ENCODE measurements at places on chromosomes 12 and 14. TPM values are rescaled to one million over a fixed set of nuclear protein-coding genes. Genes with fewer than 3 reads are reported as not detected.

Gene CACNB3
- 39.3 TPM for polyA plus RNA-seq

Gene ANG
- 20.8 TPM for polyA plus RNA-seq

Gene OR4N5
- not detected for polyA plus RNA-seq

Gene AMN
- 0.20 TPM for polyA plus RNA-seq

Gene NPFF
- polyA plus RNA-seq: 5.1 TPM

Gene KCNMB4
- 1.0 TPM for polyA plus RNA-seq

Gene TMPRSS12
- polyA plus RNA-seq: not detected

Gene NOVA1
- polyA plus RNA-seq: 1.5 TPM

Gene CPNE6
- 0.25 TPM for polyA plus RNA-seq

Gene MUCL1
- not detected for polyA plus RNA-seq

Gene SSPN
- polyA plus RNA-seq: 24.5 TPM

DNA sequence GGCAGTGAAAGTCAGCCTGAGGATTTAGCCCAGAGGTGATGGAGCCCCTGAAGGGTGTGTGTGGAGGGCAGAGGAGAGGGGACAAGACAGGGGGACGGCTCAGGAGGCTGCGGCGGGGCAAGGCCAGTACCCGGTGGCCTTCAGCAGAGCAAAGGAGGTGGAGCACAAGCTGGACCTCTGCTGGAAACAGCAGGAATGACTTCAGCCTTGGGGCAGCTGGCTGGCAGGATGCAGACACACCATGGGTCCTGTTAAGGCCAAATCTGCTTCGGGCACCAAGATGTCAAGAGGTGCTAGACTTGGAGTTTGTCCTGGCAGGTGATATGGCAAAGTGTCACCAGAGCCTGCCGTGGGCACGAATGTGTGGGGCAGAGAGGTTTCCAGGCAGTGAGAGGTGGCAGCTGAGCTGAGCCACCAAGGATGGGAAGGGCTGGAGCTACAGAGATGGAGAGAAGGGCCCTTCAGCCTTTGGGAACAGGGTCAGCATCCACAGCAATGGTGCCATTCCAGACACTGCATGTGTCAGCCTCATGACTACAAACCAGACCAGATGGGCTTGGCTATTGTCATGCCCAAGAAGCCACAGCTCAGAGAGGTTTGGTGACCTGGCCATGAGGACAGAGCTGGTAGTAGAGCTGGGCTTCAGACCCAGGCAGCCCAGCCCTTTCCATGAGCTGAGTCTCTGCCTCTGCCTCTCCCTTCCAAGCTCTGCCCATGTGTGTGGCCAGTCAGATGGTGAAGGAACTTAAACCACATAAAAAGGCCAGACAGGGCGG is 91.9 kb downstream of the LGMN start:
- no peak for DNase-seq

GRCh38 chr14:43475757-43476156 is 1031.3 kb downstream of the FSCB start:
- DNase-seq: no peak

GRCh38 chr12:121537814-121538698 is 42.8 kb downstream of the KDM2B start:
- DNase-seq: no peak

DNA sequence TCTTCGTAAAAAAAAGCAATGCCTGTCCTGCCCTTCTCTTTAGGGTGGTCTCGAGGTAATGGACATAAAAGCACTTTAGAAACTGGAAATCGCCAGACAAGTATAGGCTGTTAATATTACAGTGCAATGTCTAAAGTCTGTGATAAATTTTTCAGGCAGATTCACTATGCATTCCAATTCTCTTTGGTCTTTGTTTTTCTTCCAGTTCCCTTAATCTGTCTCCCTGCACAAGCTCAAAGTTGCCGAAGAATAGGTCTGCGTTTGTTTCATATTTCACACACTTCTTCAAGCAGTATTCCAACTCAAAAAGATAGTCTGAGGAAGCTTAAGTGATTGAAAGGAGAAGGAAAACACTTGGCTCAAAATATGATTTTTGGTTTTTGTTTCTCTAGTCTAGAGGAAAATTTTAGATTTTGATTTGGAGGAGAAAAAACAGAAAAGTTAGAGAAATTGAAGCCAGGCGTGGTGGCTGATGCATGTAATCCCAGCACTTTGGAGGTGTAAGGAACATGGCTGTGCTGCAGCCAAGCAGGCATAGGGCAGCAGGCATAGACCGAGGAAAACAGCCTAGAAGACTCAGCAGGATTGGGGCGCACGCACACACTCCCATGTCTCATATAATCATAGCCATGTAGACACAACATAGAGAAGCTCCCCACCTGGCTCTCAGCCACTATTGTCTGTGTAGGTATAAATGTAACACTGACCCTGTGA is 96.2 kb upstream of the TMPO start:
- DNase-seq: no peak

- no peak for DNase-seq
Observed at GRCh38 chr14:96267336-96267735, 11.3 kb downstream of the BDKRB1 start.

DNA sequence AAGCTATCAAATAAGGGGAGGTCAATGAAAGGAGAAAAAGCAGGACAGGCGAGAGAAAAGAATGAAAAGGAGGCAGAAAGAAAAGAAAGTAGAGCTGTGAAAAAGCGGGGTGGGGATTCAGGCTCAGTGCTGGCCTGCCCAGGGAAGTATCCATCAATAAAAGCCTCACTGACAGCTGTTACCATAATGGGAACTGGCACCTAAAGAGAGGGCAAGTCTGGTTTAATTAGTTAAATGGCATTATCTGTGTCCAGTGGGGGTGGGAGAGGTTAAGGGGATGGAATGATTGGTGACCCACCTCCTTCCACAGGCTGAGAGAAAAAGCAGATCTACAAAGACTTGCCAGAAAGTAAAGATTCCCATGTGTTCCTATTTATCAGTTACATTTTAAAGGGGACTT is 7.4 kb downstream of the SALL2 start:
- no peak for DNase-seq

- peak; percentile 63 for DNase-seq
Observed at GRCh38 chr14:60561845-60562746, 53.1 kb downstream of the SIX6 start.

DNA sequence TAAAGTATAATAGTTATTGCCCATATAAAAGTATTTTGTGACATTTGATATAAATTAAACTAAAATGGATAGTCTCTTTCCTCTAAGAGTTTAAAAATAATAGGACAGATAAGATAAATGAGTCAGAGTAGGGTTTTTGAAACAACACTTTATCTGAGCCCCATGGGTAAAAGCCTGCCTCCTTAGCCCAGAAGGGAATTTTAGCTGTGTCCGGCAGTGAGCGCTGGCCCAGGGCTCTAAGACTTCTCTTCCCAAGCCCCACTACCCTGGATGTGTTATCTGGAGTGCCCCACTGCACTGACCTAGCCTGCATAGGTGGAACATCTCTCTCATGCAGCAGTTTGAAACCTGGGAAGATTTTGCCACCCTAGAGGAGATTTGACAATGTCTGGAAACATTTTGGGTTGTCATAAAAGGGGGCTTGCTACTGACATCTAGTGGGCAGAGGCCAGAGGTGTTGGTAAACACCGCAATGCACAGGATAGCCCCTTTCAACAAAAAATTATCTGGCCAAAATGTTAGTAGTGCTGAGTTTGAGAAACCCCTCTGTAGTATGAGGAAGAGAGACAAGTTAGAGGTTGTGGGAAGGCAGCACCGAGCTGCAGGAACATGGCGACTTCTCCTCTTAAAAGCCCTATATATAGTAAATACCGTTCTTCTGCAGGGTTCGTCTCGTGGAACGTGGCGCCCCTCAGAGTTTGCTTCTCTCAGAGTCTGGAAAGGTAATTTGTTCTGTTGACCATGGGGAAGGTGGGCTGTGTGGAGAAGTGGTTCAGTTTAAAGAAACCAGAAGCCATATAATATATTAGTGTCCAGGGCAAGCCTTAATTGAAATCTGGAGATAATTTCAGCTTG is 29.3 kb upstream of the ATF1 start:
- DNase-seq: no peak

- DNase-seq: no peak
Observed at GRCh38 chr12:20089077-20089476, 279.3 kb upstream of the PDE3A start.

- no peak for DNase-seq
Observed at GRCh38 chr12:92008345-92008744, 137.3 kb downstream of the BTG1 start.

GRCh38 chr12:53224061-53224896 is 7.7 kb downstream of the RARG start:
- DNase-seq: peak; percentile 51

DNA sequence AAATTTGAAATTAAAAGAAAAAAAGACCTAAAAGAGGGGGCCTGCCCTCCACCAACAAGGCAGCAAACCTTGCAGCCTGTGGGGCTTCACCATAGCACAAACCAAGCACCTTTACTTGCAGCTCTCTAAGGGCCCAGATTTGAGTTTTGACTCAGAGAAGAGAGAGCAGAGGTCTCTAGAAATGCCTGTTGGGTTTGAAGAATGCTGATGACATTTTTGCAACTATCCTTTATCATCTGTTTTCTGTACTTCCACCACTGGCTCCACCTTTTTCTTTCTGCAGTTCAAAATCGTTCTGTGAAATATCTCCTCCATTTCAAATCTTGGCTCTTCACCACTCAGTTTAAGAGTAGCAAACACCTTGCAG is 83.8 kb upstream of the HMGA2 start:
- no peak for DNase-seq

- DNase-seq: no peak
Observed at GRCh38 chr14:85366226-85366625, 163.7 kb upstream of the FLRT2 start.

GRCh38 chr14:72262771-72263170 is 330.5 kb downstream of the RGS6 start:
- DNase-seq: no peak

DNA sequence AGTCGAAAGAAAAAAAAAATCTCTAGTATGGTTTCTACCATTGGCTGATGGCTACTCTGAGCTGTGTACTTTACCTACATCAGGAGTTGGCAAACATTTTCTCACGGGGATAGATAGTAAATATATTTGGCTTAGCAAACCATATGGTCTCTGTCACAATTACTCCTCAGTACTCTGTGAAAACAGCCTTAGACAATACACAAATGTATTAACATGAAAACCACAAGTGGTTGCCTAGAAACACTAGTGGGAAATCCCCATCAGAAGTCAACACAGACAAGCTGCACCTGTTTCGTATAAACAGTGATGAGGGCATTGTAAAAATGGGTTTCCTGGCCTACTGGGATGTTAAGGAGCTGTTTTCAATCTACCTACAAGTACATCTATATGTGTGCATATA is 84.6 kb upstream of the NAV3 start:
- DNase-seq: no peak

DNA sequence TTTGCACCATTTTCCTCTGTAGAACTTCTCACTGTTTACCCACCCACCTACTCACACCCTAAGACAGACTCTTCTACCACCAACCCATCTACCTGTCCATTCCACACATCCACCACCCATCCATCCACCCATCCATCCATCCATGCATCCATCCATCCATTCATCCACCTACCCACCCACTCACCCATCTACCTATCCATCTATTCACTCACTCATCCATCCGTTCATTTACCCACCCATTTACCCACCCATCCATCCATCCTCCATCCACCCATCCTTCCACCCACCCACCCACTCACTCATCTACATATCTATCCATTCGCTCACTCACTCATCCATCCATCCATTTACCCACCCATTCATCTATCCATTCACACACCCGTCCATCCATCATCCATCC is 15.1 kb downstream of the PLBD2 start:
- no peak for DNase-seq

DNA sequence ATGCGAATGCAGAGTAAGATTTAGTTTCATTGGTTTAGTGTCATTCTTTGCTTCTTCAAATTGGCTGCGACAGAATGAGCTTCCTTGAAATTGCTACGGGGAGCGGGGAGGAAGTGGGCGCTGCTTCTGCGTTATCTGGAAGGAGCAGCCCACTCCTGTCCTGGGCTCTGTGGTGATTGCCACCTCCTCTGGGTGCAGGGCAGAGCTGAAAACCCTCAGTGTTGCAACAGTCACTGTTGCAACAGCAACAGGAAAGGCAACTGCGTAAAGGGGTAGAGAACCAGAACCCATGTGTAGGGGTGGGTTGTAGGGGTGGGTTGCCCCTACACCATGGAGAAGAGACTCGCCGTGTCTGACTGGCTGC is 57.7 kb downstream of the MAX start:
- peak; percentile 75 for DNase-seq

DNA sequence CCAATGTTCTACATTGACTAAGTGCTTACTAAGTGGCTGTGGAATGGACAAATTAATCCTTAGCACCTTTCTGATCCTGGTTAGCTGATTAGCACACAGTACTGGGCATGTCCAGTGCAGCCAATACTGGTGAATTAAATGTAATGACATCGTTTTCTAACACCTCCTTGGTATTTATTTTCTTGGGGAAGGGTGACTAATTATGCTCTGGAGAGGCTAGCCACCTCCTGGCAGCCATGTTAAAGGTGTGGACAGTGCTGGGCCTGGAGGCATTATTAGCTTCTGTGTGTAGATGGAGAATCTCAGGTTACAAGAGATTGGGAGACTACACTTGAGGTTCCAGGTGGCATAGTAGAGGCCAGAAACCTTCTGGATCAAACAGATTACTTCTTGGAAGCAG is 230.9 kb upstream of the DDHD1 start:
- DNase-seq: no peak

GRCh38 chr12:48001505-48002413 is 2.5 kb downstream of the COL2A1 start:
- DNase-seq: peak; percentile 85

DNA sequence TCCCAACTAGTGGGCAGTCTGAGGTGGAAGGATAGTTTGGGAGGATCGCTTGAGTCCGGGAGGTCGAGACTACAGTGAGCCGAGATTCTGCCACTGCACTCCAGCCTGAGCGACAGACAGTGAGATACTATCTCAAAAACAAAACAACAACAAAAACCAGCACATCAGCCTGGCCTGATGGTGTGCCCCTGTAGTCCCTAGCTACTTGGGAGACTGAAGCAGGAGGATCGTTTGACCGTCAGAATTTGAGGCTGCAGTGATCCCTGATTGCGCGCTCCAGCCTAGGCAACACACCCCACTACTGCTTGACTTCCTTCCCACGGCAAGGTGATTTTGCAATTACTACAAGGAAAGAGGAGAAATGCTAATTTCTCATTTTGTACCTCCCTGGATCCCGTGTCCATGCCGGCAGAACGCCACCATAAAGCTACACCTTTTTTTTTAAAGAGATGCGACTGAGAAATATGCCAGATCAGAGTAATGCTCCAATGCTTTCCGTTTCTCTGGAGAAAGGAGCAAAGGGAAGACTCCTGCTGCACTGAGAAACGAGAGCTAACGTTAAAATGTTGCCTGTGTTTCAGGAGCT is 672 bp upstream of the SCFD1 start:
- no peak for DNase-seq

- no peak for DNase-seq
Observed at GRCh38 chr12:39581592-39581991, 38.0 kb downstream of the ABCD2 start.

DNA sequence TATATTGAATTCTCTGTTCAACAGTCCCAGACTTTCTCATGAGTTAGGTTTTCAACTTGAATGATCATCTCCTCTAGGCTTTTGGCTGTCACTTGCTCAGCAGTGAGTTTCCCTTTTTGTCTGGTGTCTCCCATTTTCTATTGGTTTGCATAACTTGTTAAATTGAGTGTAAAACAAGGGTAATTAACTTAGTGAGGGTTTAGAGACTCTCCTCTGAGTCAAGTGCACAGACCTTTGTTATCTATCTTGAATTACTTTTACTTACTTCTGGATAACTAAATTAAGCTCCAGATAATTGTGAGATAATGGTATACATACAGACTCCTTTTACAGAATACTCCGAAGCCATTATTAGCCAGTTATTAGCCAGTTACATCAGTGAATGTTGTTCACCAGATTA is 22.0 kb downstream of the MLXIP start:
- no peak for DNase-seq

- no peak for DNase-seq
Observed at GRCh38 chr12:68884251-68884650, 48.7 kb downstream of the CPM start.

- DNase-seq: peak; percentile 45
Observed at GRCh38 chr12:69415471-69416275, 54.5 kb upstream of the FRS2 start.
